Right kidney (tissue), 9 donors: ENCODE measurements at places on chromosomes 6 and 20.

DNA sequence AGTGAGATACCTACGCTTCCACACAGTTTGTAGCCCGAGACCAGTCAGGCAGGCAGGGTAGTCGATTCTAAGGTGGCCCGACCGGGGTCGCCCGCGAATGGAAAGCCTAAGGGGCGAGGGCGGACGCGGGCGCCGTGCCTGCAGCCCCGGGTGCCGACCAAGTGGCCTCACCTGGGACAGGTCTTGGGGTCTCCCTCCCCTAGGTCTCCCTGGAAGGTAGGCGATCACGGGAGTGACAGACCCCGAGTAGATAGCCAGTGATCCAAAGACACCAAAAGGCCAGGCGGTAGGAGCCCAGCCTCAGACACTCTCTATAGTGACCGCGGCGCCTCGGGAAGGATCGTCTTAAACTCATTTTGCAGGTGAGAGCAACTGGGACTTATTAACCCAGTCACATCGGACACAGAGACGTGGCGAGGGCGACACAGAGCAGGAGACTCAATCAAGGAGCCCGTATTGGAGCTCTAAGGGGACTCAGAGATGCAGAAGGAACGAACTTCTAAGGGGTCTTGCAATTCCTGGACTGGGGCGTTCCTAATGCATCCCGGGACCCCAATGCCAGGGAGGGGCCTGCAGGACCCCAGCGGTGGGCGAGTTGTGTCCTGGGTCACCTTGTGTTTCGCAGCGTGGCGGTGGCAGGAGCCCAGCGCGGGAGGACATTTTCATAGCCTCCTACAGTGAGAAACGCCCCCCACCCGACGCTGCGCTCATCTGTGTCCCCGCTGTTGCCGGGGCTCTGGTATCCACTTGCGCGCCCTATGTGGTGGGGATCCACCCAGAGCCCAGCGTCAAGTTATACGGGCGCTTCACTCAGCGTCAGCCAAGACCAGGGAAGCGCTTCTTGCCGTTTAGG lies 2.1 kb upstream of the VSX1 start:
- no peak for DNase-seq

DNA sequence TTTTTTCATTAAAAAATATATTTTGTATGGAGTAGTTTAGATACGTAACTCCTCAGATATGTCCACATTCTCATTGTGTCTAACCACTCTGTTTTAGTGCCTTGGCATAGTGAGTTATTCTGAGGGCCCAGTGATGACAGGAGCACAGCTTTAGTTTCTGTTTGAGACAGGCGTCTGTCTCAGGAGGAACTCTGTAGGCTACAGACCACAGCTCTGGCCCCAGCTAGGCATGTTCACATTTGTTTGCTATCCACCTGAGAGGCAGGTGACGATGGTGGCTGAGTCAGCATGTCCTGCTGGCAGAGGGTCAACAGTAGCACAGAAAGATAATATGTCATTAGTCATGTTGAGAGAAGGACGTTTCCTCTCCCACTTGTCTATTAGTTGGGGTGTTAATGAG lies 16.3 kb downstream of the LRRC1 start:
- DNase-seq, result no peak

GRCh38 chr20:24965065-24965919 lies 16.2 kb downstream of the CST7 start:
- no peak for DNase-seq

- DNase-seq, result no peak
These were observed 61.9 kb upstream of the AKIRIN2 start for GRCh38 chr6:87763901-87764300.

DNA sequence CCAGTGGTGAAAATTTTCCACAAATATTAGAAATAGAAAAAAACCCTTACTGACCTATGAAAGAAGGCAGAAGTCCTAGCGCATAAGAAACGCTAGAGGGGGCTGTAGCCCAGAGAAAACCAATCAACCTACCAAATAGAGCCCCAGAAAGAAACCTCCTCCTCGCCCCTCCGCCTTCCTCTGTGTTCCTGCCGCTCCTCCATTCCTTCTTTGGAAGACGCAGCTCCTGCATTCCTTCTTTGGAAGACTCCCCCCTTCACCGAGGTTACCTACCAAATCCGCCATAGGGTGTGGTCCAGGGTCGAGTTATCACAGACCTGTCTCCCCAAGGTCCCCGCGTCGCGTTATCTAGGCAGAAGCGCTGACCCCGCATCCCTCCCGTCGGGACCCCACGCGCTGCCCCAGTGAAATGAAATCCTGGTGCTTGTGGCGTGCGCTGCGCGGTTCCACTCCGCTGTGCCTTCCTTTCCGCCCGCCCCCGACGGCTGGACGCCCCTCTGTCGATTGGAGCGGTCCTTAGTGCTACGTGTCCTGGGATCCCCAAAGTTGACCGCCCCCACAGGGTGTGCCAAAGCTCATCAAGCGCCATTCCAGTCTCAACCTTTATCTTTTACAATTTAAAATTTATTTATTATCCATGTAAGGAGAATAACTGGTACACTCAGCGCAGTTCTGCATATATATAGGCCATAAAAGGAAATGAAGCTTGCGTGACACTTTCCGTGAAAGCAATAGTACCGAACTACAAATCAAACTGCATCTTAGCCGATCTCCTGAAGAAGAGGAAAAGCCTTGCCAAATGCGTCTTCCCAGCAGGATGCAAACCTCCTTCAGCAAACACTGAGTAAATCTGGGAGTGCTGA lies 13.0 kb downstream of the RPP21 start:
- DNase-seq, result peak; percentile 39

DNA sequence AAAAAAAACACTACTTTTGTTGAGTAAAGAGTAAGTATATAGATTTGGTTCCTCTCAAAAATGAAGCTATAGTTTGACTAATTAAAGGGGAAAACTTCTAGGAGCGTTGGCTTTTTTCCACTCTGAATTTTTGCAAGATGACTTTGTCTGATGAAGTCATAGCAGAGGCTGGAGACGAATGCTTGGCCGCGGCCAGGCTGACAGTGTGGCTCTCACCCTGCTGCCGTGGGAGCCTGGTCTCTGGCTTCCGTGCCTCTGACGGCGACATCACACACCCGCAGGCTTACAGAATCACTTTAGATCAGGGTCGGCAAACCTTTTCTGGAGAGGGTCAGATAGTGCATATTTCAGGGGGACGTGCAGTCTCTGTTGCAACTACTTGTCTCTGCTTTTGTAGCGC lies 145.0 kb downstream of the PHACTR3 start:
- DNase-seq, result no peak

DNA sequence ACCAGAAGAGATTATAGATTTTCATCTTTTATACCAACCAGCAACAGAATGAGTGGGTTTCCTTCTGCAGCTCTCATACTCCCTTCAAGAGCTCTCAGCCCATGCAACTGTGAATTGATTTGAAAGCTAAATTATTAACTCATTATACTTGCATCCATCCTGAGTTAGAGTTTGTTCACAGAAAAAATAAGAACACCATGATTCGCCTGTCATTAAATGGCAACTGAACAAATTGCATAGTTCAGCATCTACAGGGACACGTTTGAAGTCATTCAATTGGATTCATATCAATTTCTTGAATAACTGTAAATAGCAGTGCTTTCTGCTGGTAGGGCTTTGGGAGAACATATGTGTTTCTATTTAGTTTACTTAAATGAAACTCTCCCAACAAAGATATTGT lies 65.7 kb downstream of the NKAIN2 start:
- DNase-seq, result no peak
